ENCODE measurements at places on chromosomes 7 and 10.

- DNase-seq: no peak
Measured at GRCh38 chr10:24551161-24551560, 172.5 kb downstream of the ARHGAP21 start.

- DNase-seq: no peak
Measured at GRCh38 chr10:102701272-102701671, 12.9 kb downstream of the ARL3 start.

GRCh38 chr7:138843632-138844580, 45.9 kb upstream of the ATP6V0A4 start:
- no peak for DNase-seq

- no peak for DNase-seq
Measured at GRCh38 chr7:48522692-48523091, 351.4 kb downstream of the ABCA13 start.

DNA sequence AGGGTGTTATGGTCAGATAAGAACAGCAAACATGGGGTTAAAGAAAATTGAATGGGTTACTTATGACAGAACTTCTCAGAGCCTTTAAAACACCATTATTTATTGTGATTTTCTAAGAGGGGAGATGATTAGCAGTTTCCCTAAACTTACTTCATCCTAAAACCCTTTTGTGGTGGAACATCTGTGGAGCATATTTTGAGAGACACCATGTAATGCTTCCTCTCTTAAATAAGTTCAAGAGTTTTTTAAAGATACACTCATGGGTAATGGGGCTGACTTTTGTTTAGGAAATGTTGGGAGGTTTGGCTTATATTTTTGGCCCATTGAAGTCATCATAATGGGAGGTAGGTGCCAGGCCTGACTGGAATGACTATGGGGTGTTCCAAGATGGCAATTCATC, 8.4 kb upstream of the PDCD4 start:
- DNase-seq: no peak

DNA sequence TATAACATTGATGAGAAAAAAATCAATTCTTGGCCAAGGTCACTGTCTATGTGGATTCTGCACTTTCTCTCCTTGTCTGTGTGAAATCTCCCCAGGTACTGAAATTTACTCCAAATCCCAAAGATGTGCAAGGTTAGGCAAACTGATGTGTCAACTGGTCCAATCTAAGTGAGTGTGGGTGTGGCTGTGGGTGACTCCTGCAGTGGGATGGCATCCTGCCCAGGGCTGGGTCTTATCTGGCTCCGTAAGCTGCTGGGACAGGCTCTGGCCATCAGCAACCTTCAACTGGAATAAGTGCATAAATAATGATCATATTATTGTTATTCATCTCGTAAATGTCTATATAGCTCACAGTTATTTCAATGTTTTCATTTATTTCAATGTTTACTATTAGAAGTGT, 79.3 kb downstream of the JCAD start:
- DNase-seq: no peak

- DNase-seq: no peak
Measured at GRCh38 chr10:36280321-36280741, 638.2 kb upstream of the FZD8 start.

DNA sequence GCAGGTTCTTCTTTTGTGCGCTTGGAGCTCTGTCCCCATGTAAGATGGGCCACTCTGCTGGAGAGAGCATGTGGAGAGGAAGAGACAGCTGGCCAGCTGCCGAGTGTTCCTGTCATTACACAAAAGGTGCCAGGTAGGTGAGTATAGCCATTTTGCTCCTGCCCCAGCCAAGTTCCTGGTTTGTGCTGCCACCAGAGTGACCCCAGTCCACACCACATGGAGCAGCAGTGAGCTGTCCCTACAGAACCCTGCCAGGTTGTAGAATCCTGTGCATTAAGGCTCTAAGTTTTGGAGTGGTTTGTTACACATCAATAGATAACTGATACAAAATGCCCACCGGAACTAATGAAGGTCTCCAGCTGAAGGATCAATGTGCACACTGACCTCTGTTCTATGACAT, 84.6 kb upstream of the GHITM start:
- no peak for DNase-seq

- DNase-seq: no peak
Measured at GRCh38 chr10:104032144-104032775, 53.4 kb downstream of the COL17A1 start.

- no peak for DNase-seq
Measured at GRCh38 chr10:131771634-131772358, 129.0 kb upstream of the PPP2R2D start.

Data from DMS153 (cell line).